CD8-positive, alpha-beta T cell (primary cell): ENCODE measurements at places on chromosomes 1 and 21.

GRCh38 chr1:72060466-72061245 lies 221.7 kb downstream of the NEGR1 start:
- DNase-seq = no peak

GRCh38 chr1:236978740-236979139 lies 25.5 kb downstream of the MT1HL1 start:
- DNase-seq = no peak

- DNase-seq = no peak
These were observed 36.8 kb upstream of the ASPM start for GRCh38 chr1:197183195-197183748.

- no peak for DNase-seq
These were observed 38.2 kb downstream of the PKNOX1 start for GRCh38 chr21:43012596-43012995.

- DNase-seq = no peak
These were observed 34.7 kb upstream of the TNFRSF1B start for GRCh38 chr1:12132078-12132477.

DNA sequence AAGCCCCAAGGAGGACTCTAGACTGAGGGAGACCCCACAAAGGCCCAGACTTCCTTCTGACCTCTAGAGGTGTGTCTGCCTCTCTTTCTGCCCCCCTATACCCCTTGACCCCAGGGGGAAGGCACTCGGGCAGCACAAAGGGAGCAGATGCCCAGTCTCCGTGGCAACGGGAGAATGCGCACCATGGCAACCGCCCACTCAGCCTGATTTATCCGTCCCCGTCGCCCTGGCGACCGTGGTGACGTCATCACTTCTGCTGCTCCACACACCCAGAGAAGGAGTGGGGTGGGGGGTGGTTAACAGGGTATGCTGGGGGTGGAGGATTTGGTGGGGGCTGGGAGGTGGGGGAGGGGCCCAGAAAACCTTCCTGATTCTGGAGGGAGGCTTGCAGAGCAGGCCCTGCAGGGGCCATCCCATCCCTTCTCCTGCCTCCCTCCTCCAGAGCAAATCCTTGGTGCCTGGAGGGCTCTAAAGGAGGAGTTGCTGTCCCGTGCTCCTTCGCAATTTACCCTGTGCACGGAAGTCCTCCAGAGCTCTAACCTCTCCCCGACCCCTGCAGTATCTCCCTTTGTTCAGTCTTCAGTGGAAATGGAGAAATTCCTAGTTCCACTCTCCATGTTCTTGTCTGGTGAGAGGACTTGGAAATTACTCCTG lies 6.3 kb downstream of the CELF3 start:
- DNase-seq = no peak

DNA sequence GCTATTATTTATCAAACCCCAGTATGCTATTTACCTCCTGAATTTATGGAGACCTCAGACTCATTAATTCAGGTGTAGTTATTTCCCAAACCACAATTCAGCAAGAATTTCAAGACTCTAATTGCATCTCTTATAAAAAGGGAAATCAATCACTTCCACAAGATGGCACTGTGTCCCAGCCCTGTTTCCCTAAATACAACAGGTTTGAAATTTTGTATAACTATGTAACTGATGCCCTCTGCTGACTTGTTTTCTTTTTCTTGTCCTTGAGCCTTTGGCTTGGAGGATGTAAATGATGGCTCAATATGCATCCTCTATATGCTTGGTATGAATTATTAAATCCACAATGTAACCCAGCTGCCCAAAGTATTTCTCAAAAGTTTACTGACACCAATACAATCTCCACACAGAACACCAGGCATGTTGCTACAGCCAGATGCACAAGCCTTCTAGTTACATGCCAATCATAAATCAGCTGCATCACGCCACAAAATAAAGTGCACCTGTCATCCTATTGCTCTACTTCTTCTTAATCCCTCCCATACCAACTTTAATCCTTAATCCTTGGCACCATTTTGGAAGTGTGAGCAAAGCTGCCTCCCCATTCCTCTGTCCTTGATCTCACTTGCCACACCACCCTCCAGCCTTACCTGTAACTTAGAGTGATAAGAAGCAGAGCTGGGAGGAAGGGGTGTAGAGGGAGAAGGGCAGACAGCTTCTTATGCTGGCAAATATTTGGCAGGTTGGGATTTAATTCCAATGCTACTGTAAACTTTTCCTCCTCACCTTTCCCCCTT lies 9.0 kb downstream of the C1orf105 start:
- DNase-seq = peak; percentile 45

GRCh38 chr1:79190074-79190473 lies 183.5 kb upstream of the ADGRL4 start:
- no peak for DNase-seq

DNA sequence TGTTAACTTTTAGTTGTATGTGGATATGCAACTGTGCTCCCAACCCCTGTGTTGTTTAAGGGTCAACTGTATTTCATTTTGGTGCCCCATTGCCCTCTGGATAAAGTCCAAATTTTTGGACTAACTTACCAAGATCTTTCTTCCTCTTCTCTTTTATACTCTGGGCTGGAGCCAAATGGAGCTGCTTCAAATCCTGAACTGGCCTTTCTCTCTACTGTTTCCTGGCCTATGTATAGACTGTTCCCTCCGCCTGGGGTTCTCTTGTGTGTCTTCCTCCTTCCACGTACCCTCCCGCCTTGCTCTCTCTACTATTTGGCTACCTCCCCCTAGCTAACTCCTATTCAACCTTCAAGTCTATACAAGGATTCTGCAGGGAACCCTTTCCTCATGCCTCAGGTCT lies 8.4 kb upstream of the CDC14A start:
- DNase-seq = no peak

- DNase-seq = no peak
These were observed 57.7 kb downstream of the SELENOF start for GRCh38 chr1:86856196-86856595.

DNA sequence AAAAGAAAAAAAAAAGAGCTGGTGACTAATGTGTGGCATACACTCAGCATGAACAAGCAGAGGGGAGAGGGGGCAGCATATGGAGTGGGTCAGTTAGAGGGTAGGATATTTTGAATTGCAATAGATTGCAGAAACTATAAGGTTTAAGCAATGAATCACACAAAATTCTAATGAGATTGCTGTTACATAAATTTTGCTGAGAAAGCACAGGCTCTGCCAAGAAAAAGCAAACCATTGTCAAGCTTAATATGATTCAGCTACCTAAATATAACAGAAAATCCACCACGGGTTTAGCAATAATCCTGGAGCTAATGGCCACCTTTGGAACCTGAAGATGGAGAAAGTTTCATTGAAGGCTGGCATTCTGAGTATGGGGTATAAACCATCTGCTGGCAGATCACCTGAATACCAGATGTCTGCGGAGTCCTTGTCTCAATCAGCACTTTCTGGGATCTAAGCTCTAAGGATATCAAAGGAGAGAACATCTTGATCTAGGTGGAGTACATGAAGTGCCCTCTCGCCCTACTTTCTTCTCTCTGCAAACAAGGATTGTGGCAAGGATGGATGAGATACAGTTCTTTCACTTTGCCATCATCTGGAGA lies 30.3 kb upstream of the ANGPTL7 start:
- DNase-seq = no peak

DNA sequence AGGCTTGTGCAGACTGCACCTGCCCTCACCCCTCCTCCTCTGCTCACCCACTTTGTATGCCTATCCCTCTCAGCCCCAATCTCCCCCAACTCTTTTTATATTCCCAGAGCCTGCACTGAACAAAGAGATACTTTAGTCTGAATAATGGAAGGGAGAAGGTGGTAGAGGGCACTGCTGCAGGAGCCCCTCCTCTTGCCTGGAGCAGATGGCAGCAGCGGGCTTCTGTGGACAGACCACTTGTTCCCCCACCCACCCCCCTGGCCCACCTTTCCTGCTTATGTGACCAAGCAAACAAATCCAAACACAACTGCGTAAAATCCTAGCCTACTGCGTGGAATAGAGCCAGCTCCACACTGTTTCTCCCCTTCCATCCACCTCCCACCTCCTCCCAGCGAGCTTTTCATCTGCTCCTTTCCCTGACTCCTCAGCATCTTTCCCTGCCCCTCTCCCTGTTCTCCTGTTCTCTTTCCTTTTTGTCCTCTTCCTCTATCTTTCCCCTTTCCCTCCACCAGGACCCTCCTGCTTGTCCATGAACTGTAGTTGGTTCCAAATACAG lies 27.5 kb downstream of the RGS8 start:
- no peak for DNase-seq

DNA sequence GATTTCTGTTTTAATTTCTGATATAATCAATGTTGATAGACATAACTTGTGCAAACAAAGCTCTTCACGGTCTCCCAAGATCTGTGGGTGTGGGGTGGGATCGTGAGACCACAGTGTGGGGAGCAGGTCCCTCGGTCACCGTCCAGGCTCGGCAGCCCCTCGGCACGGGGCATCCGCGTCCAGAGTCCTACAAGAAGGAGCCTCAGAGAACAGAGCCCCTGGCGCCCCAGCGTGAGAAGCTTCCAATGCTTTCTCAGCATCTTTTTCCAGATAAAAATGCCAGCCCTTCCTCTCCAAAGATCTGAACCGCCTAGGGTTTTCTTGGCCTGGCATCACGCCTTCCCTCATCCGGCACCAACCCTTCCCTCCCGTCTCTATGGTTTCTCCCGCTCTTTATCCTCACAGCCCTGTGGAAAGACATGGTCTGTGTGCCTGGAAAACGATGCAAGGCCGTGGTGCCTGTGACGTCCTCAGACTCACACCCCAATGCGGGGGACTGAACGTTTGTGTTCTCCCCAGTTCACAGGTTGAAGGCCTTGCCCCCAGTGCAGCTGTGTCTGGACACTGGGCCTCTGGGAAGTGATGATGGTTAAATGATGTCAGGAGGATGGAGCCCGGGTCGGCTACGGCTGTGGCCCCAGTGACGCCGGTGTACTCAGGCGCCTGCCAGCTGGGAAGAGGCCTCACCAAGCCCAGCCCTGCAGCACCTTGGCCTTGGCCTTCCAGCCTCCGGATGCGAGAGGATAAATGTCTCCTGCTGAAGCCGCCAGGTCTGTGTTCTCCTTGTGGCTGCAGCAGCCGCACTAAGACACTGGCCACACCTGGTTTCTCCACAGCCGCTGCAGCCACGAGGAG lies 45.9 kb upstream of the COL6A2 start:
- no peak for DNase-seq

DNA sequence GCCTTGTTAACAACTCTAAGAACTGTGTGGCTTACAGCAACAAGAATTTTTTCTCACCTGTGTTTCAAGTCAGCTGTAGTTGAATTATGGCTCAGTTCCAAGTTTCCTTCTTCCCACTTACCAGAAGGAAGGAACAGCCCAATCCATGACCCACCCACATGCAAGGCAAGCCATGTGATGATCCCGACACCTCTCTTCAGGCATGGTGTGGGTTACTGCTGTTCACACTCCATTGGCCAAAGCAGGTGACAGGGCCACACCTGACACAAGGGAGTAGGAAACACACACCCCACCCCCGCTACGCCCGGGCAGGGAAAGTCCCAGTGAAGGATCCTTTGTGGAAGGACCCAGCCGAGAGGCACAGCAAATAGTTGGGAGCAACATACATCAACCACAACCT lies 36.3 kb downstream of the KCNJ15 start:
- DNase-seq = no peak

GRCh38 chr1:80225510-80225909 lies 1219.0 kb upstream of the ADGRL4 start:
- DNase-seq = no peak

GRCh38 chr1:150164779-150165178 lies 15.1 kb downstream of the PLEKHO1 start:
- DNase-seq = no peak

GRCh38 chr1:95467036-95467435 lies 233.0 kb downstream of the RWDD3 start:
- no peak for DNase-seq

DNA sequence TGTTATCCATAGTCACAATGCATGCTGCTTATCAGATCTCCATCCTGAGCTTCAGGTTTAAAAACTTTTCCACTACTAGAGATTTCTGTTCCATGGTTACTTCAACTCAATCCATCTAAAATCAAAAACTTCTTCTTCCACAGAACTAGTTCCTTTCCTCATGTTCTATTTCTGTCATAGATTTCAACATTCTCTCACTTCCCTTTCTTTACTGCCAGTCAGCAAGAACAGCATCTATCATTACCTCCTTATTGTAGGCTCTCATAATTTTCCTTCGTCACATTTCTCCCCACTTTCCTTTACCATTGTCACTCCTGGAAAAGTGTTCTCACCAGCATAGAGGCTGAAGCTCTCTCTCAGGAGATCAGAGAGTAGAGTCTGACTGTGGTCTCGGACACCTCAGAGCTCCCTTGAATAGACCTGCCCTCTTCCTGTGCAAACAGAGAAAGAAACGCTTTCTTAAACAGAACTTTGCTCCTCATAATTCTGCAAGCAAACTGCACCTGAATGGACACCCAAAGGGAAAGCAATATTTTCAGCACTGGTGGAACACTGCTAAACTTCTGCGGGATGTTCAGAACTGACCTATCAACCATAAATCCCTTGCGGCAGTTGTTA lies 48.7 kb upstream of the KIRREL1 start:
- no peak for DNase-seq

DNA sequence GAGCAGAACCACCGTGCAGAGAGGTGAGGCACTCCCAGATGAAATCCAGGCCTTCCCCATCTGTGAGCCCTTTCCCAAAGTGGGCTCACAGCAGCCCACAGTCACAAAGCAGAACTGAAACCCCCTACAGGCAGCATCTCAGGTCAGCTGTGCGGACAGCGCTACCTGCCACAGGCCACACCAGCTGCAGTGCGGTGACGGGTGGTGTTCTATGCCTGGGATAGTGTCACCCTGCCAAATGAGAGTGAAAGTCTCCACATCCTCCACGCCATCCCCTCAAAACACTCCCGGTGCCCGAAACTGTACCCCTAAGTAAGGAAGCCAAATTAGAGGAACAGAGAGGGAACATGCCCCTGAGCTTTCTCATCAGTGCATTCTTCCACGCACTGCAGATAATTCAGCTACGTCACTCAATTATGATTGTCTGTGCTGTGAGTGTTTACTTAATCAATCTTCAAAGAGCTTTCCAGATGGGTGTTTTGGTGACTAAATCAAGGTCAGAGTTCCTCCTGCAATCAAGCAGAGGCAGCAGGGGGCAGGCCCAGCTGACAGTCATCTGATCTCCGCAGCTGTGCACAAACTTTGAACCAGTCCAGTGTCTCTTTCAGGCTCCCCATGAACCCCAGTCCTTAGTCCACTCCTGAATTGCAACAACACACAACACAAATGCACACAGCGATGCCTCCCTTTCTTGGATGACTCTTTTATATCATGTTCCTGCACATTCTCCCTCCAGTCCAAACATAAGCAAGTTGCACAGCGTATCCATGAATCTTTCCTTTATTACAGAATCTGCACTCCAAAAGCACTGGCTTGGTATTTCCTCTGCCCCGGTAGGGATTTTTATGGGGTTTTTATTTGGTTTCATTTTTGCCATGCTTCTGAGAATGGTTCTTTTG lies 150.0 kb downstream of the TOMM20 start:
- peak; percentile 56 for DNase-seq

GRCh38 chr1:192949783-192950182 lies 109.4 kb downstream of the UCHL5 start:
- DNase-seq = no peak

- no peak for DNase-seq
These were observed 29.4 kb downstream of the PSMG1 start for GRCh38 chr21:39153842-39154241.

- DNase-seq = peak; percentile 53
These were observed 250.2 kb upstream of the FGGY start for GRCh38 chr1:59046730-59047157.

- DNase-seq = no peak
These were observed 83.5 kb upstream of the HIVEP3 start for GRCh38 chr1:42002220-42002619.

GRCh38 chr21:24594082-24594481 lies 1013.2 kb downstream of the MRPL39 start:
- no peak for DNase-seq

GRCh38 chr1:153527683-153528040 lies 8.1 kb downstream of the S100A6 start:
- no peak for DNase-seq

GRCh38 chr1:207174913-207175312 lies 70.9 kb downstream of the C4BPA start:
- no peak for DNase-seq
